ENCODE measurements at places on chromosomes 5 and 9.

DNA sequence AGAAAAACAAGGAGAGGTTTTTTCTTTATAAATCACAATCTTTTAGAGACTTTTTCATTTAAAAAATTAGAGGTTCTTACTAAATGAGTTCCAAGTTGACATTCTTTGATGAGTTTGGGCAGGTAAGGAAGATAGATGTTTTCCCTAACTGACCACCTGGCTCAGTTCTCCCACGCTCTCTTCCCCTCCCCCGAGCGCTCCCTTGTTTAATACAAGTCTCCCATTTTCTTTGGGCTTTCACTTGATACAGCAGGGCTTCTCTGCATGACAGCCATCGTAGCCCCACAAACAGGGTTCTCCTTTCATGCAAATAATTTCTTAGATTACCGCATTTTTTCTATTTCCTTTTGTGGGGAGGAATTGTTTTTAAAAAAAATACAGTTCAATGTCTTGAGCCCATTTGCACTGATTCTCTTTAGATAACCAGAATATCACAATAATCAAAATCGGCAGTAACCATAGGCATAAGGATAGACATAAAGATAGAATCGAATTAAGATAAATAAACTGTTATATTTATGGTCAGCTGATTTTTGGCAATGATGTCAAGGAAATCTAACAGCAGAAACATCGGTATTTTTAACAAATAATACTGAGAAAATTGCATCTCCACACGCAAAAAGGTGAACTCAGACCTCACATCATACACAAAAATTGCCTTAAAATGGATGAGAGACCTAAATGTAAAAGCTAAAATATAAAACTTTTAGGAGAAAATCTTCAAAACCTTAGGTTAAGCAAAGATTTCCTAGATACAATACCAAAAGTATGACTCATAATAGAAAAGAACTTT is 325.4 kb downstream of the PIK3R1 start:
- no peak for DNase-seq

DNA sequence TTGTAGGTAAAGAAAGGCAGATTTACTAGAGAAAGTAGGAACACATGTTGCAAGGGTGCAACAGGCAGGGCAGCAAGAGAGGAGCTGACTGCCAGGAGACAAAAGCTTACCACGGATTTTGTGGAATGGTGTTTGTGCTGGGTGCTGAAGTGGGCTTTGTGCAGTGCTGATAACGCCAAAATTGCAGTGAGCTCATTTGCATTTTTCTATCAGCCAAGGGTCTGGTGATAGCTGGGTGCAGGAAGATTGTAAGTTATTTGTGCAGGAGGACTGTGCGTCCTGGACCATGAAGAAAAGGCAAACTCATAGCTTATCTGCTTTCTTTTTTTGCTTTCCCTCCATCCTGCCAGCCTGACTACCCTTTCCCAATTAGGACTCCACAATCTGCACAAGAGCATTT is 13.6 kb downstream of the CTSL start:
- DNase-seq, result no peak

- DNase-seq, result no peak
These were observed 30.2 kb upstream of the F2R start for GRCh38 chr5:76685704-76686103.

GRCh38 chr5:59354274-59354673 is 539.3 kb downstream of the PDE4D start:
- no peak for DNase-seq

DNA sequence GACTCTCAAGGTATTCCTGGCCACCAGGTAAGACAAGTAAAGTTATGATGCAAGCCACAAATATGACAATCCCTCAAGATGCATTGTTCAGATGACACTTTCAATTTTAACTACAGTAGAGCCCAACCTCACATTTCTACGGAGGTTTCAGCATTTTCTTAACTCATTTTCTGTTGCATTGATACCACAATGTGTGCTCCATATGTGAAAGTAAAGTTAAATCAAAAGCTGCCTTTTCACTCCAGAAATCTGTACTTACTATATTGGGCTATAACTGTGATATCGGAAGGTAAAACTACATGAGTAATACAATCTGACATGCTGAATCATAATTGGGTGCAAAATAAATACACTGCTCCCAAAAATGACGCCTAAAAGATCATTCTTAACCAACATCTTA is 333.6 kb upstream of the MEF2C start:
- DNase-seq, result no peak

DNA sequence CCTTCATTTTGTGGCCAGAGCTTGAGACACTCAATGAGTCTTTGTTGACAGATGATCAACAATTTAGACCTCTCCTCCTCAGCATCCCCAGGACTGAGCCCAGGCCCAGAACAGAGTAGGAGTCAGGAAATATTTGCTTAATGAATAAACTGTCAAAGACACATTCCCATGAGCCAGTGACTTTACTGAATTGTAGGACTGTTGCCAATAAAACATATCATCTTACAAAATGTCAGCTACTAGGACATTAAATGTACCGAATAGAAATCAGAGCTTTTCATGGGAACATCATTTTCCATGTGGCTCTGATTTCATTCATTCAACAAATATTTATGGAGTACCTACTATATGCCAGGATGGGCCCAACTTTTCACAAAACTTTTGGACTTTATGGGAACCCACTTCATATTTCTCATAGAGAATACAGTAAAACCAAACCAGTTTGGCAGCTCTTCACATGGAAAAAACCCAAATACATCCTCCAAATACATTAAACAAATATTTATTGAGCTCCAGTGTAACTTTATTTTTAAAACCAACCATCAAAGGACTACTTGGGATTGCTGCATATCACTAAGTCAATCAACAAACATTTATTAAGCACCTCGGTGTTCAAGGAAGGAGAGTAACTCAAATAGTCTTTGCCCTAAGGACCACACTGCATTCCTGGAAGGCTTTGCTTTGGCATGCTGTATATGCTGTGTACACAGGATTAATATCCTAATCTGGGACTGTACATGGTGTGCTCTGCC is 11.4 kb downstream of the VDAC1 start:
- no peak for DNase-seq

- DNase-seq, result no peak
These were observed 99.2 kb downstream of the PHF2 start for GRCh38 chr9:93675336-93676150.

DNA sequence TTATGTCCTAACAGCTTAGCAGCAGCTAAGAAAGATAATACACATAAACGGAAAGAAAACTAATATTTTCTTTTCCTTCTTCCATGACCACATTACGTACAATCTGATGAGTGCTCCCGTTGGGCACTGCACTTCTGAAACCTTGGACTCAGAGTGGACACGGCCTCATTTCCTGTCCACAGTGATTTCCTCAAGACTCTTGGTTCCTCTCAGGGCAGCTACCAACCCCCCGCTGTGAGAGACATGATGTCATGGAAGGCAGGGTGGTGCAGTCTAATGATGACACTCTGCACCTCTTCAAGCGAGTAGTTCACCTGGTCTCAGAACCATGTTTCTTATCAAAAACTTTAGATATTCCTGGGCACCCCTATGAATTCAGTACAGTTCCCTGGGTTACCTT is 68.7 kb upstream of the CTSL start:
- DNase-seq, result no peak

DNA sequence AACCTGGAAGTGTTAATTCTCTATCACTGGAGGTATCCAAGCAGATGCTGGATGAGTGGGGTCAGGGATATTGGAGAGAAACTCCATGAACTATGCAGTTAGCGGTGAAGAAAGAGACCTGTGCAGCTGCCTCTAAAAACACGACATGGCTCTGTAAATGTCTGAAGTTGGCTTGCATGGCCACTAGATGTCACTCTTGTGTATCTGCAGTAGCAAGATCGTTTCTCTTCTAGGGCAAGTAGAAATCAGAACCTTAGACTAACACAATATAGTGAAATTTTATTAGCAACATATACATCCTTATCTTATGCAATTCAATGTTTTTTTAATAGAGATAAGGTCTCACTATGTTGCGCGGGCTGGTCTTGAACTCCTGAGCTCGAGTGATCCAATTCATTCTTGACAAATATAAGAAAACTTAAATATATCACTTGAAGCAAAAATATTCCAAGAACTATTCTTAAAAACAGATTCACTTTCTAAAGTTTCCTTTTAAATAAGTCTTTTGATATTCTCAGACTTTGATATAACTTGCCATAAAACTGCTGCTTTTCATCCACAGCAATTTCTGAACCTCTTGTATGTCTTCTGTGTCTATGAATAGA is 2.9 kb downstream of the OR2S2 start:
- DNase-seq, result peak; percentile 67

- DNase-seq, result peak; percentile 54
These were observed 19.9 kb upstream of the ADRB2 start for GRCh38 chr5:148806520-148806931.

GRCh38 chr9:82532504-82533180 is 530.3 kb downstream of the RASEF start:
- peak; percentile 2 for DNase-seq

DNA sequence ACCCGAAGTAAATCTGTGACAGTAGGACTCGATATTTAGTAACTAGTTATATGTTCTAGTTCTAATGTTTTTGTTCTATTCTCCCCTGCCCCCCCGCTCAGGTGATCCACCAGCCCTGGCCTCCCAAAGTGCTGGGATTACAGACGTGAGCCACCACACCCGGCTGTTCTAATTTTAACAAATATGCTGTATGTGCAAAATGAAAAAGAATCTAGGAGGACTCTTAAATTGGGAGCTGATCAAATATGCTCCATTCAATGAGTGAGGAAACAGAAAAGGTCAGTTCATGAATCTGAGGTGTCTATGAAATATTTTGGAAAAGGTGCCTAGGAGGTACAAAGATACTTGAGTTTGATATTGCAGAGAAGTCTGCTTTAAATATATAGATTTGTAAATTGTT is 16.8 kb downstream of the CENPK start:
- no peak for DNase-seq

DNA sequence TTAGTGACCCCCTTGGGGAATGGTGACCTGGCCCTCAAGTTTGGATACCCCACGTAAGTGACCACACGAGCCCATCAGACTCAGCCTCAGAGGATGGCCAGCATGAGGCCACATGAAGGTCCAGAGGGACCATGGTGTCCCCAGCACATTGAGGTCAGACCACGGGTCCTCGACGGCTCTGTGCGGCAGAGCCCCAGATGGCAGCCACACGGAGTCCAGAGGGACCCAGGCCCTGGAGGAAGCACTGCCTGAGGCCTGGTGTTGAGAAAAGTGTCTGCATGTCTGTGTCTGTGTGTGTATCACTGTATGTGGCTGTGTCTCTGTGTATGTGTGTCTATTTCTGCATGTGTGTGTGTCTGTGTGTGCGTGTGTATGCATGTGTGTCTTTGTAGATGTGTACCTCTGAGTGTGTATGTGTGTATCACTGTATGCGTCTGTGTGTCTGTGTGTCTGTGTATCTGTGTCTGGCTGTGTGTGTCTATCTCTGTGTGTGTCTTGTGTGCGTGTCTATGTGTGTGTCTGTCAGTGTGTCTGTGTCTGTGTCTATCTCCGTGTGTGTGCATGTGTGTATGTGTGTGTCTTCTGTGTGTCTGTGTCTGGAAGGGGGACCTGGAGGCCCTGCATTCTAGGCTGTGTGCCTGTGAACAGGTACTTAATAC is 992 bp downstream of the LCNL1 start:
- DNase-seq, result no peak

Data from NB4 (cell line).